ENCODE measurements at places on chromosomes 16 and 17.

GRCh38 chr17:51439395-51440229 lies 179.3 kb downstream of the UTP18 start:
- DNase-seq, result no peak

- DNase-seq, result no peak
These were observed 616 bp downstream of the ACTG1 start for GRCh38 chr17:81511804-81512561.

DNA sequence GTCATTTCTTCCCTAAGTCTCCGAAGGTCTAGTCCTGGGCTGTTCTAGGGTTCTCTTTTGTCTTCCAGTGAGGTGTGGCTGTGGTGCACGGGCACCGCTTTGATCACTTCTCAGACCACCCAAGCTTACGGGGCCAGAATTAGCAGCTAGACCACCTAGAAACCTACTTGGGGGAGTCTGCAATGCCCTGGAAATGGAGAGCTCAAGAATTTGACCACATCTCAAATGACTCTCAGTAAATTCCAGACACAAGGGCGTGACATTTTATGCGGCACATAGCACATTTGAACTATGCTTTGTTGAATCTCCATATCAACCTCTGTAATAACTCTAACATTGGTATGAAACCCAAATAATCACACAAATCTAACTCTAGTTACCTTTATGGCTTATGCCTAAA lies 24.9 kb downstream of the TRIM16 start:
- DNase-seq, result no peak

GRCh38 chr17:50152736-50153135 lies 2.3 kb upstream of the PPP1R9B start:
- no peak for DNase-seq

DNA sequence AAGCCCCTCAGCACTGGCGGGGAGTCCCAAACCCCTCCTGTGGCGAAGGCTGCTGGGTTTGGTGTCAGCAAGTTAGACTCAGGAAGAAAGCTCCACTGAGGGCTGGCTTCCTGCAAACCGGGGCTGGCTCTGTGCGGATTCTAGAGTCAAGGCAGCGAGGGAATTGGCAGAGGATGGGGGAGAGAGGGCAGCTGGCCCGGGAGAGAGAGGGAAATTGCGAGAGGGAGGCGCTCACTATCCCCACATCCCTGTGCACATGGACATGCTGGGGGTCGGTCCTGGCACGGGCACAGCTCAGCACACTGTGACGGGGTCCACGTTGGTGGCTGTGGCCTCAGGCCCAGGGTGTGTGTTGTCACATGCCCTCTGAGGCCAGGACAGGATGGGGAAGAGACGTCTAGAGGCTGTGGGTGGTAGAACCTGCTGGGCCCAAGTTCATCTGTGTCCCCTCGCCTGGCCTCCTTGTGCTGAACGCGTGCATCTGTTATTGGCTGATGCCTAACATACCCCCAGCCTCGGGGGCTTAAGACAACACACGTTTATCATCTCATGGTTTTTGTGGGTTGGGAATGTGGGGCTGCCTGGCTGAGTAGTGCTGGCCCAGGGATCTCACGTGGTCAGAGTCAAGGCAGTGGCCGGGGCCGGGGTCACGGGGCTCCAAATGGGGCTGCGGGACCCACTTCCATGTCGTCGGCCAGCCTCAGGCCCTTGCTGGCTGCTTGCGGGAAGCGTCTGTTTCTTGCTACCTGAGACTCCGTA lies 16.7 kb upstream of the JPH3 start:
- DNase-seq, result no peak

GRCh38 chr16:35146723-35147458 lies 1687.5 kb downstream of the TP53TG3F start:
- no peak for DNase-seq

DNA sequence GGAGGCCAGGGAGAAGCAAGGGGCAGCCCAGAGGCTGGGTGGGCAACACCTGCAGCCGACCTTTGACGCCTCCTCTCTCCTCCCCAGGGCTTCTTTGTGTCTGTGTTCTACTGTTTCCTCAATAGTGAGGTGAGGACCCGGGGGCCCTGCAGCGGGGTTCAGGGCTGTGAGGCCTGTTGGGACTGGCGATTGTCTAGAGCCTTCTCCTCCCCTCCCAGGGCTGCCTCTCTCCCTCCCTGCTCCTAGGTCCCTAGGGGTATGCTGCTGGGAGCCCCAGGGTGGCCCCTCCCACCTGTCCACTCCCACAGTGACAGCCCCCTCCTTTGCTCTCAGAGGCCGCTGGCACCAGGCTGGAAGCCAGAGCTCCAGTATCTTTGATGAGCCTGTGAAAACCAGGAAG lies 10.8 kb upstream of the SPPL2C start:
- no peak for DNase-seq

DNA sequence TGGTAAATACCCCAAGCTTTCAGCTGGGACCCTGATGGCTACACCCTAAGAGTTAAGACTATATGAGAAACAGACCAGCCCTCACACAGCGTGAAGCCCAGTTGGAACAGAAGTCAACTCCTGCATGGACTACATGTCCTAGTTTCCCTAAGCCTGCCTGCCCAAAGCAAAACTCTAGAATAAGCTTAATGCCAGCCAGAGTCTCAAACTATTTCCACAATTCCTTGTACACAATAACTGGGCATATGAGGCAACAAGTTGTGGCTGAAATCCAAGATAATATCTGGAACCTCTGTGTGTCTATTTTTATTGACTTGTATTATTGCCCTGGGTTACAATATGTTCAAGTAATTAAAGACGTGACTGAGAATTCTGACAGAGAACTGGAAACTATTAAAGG lies 19.4 kb downstream of the MYH10 start:
- DNase-seq, result no peak

DNA sequence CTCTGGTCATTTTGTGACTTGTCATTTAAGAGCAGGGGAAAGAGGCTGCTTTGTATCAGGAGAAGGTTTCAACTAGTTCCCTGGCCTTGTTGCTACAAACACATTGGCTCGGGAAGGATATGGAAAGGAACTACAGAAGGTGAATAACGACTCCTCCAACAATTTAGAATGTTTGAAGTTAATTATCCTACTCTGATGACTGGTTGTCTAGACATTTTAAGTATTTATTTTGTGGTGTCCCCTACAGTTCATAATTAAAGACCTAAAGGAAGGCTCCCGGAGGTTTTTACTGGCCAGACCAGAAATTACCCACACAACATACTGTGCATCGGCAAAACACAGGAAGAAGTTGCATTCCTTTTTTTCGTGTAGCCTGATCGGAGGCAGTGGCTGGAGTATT lies 515.8 kb upstream of the SALL1 start:
- no peak for DNase-seq

DNA sequence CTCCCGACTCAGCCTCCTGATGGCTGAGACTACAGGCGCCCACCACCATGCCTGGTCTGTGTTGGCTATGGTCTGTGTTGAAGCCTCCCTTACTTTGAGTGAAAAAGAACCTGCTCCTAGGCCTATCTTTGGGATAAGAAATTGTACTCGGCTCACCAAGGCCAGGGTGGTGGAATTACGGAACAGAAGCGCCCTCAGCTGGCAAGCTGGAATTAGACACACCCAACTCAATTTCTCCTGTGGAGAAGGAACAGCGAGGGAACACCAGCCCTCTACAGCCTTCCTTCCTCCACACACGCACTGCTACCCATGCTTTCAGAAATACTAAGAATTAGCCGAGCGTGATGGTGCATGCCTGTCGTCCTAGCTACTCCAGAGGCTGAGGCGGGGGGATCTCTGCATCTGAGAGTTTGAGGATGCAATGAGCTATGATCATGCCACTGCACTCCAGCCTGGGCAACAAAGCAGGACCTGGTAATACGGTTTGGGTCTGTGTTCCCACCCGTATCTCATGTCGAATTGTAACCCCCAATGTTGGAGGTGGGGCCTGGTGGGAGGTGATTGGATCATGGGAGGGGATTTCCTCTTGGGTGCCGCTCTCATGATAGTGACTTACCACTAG lies 40.1 kb upstream of the RBBP6 start:
- DNase-seq, result no peak

DNA sequence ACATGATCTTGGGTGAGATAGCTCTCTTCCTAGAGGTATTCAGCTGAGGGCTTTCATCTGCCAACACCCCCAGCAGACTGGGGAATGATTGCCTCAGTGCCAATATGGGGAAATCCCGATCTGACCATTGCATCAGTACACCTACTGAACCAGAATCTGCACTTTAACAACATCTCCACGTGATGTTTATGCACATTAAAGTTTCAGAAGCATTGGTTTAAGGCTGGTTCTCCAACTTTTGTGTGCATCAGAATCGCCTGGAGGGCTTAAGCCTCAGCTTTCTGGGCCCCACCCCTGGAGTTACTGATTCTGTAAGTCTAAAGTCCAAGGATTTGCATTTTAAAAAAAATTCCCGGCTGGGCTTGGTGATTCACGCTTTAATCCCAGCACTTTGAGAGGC lies 123.6 kb upstream of the MED13 start:
- DNase-seq, result no peak

GRCh38 chr16:48450367-48450766 lies 65.2 kb upstream of the SIAH1 start:
- no peak for DNase-seq

GRCh38 chr16:8620535-8620934 lies 963 bp upstream of the METTL22 start:
- no peak for DNase-seq

GRCh38 chr16:52958951-52959350 lies 93.7 kb downstream of the CHD9NB start:
- DNase-seq, result no peak

Data from AG04449 (cell line).